ENCODE measurements at places on chromosomes 7 and 10. TPM values are rescaled to one million over a fixed set of nuclear protein-coding genes. Genes with fewer than 3 reads are reported as not detected.

The COL17A1 gene
- total RNA-seq: 2.3 TPM

The PLXDC2 gene
- 1.5 TPM for total RNA-seq

The BLNK gene
- total RNA-seq: not detected

The PGAM2 gene
- total RNA-seq: not detected

The ADAM12 gene
- total RNA-seq: 0.65 TPM

The C10orf67 gene
- total RNA-seq: not detected

The AZGP1 gene
- total RNA-seq: not detected

The GSTO2 gene
- total RNA-seq: 0.57 TPM

The BZW2 gene
- 166 TPM for total RNA-seq

The CALHM3 gene
- total RNA-seq: not detected

The HSPA12A gene
- 0.29 TPM for total RNA-seq

The ZNF488 gene
- total RNA-seq: 0.10 TPM

The FAM25C gene
- not detected for total RNA-seq

The HDAC9 gene
- 14.7 TPM for total RNA-seq

The AMPH gene
- 0.10 TPM for total RNA-seq

The MYH16 gene
- total RNA-seq: 0.33 TPM

The UNCX gene
- total RNA-seq: not detected

The SFTPA2 gene
- not detected for total RNA-seq

The AFAP1L2 gene
- total RNA-seq: 6.5 TPM

All from vein endothelial cell (primary cell).